T-helper 2 cell treated with Interferon-gamma antibody and Interleukin-4, amounts not matched to agents 5 μg/mL and 100 μg/mL, for 36 hours (primary cell): ENCODE measurements at places on chromosomes 2 and 18.

GRCh38 chr2:100756704-100757103 is 63.2 kb upstream of the NPAS2 start:
- no peak for DNase-seq

DNA sequence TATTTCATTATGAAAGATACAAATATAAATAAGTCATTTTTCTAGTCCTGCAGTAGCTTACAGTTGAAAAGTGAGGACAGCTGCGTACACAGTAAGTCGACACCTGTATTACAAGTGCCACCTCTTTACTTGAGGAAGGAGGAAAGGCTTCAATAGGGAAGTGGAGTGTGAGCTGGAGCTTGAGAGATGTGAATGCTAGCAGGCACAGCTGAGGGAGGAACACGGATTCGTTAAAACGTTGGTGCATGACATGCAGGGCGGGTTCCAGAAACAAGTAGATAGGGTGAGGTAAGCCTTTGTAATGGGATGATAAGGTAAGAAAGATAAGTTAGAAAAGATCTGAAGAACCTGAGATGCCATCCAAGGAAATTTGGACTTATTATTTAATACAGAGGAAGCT is 98.1 kb upstream of the CSRNP3 start:
- DNase-seq: no peak

DNA sequence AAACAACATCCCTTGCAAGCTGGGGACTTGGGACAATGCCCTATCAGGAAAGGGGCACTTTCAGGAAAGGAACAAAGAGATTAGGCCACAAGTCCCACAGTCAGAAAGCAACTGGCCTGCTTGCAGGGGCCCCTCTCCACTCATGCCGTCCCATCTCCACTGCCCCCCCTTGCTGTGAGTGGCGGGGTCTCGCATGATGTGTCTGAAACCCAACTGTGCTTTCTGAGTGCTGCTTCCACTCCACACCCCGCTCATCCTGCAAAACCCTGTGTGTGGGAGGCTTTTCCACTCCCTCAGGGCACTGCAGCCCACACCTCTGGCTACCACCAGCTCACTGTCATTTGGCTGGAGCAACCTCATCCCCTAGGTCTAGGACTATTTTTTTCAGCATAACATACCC is 7.9 kb downstream of the HS6ST1 start:
- no peak for DNase-seq

DNA sequence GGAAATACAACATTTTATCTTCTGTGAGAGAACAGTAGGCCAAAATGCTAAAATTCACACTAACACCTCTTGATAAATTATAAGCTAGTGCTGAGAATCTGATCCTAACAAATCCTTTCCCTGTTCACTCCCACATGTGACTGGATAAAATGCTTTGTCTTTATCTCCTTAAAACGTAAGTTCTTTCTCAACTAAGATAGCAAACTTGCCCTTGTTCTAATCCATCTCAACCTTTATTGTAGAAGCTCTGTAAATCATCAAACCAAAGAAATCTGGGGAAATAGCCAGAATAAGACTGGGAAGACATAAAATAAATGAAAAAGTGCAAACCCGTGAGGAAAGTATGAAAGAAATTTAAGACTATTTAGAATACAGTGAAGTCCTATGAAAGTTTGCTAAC is 1058.4 kb upstream of the ACVR2A start:
- DNase-seq: no peak

DNA sequence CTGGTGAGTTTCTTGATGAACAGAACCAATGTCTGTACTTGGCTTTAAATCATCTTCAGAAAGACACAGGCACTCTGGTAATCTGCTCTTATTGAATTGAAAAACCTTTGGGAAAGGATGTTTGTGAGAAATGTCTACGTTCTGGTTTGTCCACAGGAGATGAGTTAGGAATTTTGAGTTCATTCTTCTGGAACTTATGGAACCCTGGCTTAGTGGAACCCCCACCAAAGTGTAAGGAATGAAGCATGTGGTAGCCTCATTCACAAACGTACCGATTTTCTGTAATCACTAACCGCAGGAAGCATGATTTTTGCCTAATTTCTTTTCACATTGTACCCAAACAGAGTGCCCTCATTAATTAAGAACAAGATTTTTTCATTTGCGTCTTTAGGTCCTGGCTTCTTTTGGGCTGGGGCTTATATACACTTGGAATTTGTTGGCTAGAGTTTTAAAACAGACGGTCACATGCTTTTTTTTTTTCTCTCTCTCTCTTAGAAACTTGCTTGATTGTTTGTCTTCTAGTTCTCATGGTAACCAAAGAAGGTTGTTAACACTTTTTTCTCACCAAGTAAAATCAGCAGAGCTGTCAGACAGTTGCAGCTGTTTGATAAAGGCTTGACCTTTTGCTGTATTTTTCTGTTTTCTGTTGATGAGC is 314.1 kb upstream of the THUMPD2 start:
- no peak for DNase-seq

DNA sequence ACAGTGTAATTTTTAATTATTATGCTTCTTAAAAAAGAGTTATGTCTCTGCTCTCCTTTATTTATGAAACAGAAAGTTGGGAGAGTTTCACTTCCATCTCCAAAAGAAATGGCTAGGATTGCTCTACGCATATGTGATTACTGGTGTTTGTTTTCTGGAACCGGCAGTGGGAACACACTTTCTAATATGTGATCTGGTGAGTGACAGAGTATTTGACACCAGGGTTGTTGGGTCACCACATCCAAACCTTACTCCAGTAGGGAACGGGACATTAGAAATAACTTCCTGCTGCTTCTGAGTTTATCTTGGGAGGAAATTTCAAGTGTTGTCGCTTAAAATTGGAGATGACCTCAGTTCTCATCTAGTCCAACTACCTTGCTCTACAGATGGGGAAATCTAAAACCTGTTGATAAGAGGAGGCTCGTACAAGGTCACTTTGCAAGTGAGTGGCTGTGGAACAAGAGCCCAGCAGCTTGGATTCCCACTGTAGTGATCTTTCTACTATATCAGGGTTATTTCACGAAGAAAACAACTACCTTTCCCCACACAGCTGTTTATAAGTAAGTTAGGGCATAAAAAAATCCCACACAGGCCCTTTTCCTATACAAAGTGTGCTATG is 108.5 kb downstream of the TTC32 start:
- DNase-seq: no peak

DNA sequence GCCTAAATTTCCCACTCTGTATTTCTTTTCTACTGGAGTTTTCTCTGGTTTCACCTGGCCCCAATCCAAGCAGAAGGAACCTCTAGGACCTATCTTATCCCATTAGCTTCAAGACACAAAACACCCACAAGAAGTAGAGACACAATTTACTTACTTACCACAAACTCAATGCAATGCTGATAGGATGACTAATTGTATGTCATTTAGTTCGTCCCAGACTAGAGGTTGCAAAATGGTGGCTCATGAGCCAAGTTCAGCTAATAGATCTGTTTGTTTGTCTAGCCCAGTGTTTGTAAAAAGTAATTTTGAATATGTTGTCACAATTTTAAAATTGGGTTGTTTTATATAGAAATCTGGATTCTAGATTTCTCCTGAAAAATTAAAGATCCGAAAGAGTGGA is 34.7 kb upstream of the ZSWIM2 start:
- no peak for DNase-seq

DNA sequence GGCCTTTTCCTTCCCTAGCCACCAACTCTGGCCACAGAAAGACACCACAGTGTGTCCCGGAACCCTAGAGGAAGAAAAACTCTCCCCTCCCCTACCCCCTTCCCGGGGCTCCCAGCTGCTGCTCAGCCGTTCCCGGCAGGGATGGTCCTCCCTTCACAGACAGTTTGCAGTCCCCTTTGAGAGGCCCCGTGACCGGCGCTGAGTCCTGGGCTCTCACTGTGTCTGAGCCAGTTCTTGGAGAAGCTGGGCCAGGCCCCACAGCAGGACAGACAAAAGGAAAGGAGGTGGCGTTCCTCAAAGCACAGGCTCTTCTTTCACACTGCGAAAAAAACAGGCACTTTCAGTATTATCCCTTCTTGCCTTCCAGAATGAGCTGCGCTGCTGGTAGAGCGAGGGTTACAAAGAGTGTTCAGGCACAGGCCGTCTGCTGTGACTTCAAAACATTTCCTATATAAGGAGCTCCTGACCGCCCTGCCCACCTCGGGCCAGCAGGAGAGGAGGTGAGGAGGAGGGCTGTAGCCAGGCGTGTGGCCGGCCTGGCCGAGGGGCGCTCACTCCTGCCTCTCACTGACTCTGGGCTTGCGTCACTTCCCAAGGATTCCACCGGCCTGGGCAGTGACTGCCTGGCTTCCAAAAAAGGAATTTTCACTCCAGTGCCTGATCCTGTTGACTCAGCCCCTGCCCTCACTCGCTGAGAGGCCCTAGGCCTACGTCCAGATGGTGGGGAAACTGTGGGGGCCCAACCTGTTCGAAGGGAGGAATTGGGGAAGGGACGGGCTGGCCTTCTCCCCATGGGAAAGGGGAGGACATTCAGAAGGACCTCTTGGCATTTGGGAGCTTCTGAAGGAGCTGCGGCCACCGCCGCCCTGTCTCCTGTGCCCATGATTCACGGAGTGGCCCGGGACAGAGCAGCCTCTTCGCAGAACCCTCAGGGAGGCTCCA is 24.9 kb downstream of the CIDEA start:
- DNase-seq: no peak

DNA sequence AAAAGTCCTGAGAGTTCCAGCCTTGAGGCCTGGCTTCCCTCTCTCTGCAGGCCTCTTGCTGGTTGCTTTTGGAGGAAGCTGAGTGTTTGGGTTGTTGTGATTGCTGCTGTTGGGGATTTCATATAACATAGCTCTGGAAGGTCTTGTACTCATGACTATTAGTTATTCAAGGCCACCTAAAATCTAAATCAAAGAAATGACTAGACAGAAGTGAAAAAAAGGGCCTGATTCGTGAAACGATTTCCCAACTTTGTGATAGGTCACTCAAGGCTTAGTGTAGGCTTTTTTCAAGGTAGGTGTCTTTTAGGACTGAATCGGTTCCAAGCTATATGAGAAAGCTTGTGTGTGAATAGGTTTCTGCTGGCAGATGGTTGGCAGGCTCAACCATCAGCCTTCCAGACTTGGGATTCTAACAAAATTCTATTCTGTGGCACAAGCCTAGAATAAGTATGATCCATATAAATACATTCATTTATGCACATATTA is 164.4 kb downstream of the FMNL2 start:
- DNase-seq: no peak

DNA sequence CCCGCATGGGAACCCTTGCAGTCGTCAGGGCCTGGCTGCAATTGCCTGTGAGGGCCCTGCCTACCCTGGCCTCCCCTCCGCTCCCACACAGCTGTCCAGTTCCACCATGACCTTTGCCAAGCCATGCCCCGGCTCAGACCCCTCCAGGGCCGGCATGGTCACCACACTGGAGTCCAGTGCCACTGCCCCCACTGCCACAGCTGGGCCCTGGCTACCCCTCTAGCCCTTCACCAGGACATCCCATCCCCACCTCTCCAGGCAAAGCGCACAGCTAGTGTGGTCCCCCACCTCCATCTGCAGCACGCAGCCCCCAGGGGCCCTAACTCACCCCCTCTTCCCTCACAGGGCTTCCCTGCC is 70.3 kb upstream of the SMAD7 start:
- no peak for DNase-seq

- DNase-seq: no peak
These were observed 14.9 kb upstream of the SOS1 start for GRCh38 chr2:39135690-39136259.

GRCh38 chr2:99139003-99139402 is 2.5 kb upstream of the C2orf15 start:
- no peak for DNase-seq

GRCh38 chr2:30098266-30099005 is 48.4 kb upstream of the YPEL5 start:
- DNase-seq: no peak

DNA sequence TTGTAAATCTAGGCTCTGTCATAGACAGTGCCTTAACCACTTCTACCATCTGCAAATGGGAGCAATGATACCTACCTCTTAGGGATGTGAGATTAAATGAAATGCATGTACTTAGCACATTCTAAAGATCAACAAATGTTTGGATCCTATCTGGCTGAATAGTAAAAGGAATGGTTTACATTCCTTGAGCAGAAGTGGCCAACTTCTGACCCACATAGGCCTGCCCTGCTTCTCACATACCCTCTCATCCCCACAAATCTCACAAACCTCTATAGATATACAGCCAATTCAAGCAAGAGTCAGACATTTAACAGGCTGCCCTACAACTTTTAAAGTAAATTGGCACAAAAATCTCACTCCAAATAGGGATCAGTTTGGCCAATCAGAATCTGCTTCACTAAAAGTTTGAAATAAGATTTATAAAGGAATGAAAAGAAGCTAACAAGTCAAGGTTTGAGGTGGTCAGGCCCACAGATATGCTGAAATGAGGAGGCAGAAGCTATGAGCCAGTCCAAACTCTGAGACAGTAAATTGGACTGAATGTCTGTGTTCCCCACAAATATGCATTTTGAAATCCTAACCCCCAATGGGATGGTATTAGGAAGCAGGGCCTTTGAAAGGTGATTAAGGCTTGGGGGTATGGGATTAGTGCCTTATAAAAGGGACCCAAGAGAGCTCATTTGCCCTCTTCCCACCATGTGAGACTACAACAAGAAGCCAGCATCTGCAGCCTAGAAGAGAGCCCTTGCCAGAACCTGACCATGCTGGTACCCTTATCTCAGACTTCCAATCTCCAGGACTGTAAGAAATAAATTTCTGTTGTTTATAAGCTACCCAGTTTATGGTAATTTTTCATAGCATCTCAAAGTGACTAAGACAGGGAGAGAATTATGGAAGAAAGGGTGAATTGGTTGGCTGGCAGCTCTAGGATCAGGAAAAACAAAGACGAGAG is 227.8 kb upstream of the RBMS1 start:
- DNase-seq: no peak

- DNase-seq: no peak
These were observed 5.2 kb downstream of the ZFP36L2 start for GRCh38 chr2:43221124-43221762.

DNA sequence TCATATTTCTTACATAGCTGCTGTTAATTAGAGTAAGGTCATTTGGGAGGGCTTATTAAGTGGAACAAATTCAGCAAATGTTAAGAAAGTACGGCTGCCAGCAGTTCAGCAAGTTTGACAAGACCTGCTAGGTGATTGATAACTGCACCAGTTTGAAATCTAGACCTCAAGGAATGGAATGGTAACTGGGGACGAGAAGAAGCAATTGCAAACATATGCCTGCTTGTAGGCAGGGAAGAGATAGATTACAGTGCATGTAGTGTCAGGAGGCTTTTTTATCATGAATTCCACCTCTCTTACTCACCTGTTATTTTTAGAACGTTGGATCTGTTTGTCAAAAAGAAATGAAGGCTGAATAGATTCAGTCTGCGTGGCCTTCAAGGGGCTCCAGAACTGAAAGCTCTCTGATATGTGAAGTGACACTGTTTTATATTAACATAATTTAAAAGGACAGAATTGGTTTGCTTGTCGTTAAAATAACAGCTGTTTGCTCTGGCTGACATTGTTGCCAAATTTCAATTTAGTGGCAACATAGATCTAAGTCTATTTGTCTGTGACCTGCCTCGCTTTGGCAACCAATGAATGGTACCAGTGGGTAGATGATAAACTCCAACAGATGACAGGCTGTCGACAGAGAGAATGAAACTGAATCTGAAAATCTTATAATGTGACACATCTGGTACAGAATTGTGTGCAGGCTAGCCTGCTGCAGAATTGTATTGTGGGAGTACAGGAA is 199.3 kb downstream of the ZNF407 start:
- peak; percentile 6 for DNase-seq

GRCh38 chr2:11187083-11187619 is 31.9 kb downstream of the SLC66A3 start:
- DNase-seq: no peak
